ENCODE measurements at places on chromosomes 1 and 21.

DNA sequence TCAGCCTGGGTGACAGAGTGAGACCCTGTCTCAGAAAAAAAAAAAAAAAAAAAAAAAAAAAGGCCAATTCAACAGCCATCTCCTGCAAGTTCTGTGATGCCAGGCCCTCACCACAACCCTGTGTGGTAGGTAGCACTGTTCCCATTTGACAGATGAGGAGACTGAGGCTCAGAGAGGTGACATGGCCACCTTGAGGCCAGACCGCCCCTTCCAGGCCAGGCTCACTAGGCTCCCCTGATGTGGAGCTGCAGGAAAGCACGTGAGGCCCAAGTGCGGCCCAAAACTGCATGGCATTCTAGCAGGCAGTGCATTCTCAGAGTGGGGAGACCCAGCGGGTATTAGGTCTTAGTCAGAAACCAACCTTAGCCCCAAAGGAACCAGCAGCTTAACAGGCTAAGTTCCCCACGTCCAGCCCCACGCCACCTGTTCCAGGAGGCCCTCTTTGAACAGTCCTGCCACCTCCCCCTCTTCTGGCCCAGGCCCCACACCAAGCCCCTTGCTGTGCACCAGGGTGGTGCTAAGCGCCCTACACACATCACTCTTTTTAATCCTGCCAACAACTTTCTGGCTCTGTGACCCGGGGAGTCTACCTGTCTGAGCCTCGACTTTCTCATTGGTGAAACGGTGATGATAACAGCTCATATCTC, 11.7 kb upstream of the ECE1 start:
- no peak for DNase-seq

- no peak for DNase-seq
These were observed 979.2 kb downstream of the MRPL39 start for GRCh38 chr21:24628046-24628445.

GRCh38 chr21:37475186-37475868, 108.8 kb downstream of the DYRK1A start:
- DNase-seq, result no peak

- no peak for DNase-seq
These were observed 878 bp downstream of the MINDY1 start for GRCh38 chr1:151005729-151006319.

DNA sequence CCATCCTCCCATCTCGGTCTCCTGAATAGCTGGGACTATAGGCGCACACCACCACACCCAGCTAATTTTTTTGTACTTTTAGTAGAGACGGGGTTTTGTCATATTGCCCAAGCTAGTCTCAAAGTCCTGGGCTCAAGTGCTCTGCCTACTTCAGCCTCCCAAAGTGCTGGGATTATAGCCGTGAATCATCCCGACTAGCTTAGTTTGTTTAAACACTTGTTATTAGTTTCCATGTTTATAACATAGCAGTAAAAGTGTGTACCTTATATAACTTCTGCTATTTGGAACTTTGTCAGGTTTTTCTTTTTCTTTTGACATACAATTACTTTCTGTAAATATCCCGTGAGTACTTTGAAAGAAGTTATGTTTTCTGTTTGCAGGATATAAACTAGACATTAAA, 60.6 kb upstream of the C1orf21 start:
- no peak for DNase-seq

GRCh38 chr1:159077120-159077961, 775 bp upstream of the AIM2 start:
- peak; percentile 97 for DNase-seq

- DNase-seq, result no peak
These were observed 228.7 kb downstream of the C1orf94 start for GRCh38 chr1:34405266-34405959.

- DNase-seq, result no peak
These were observed 165.3 kb upstream of the DPYD start for GRCh38 chr1:98086156-98086555.

GRCh38 chr1:183632964-183633363, 2.6 kb downstream of the ARPC5 start:
- no peak for DNase-seq

GRCh38 chr1:52970149-52970548, 43.1 kb downstream of the SCP2 start:
- no peak for DNase-seq
